ENCODE measurements at places on chromosomes 12 and 14.

DNA sequence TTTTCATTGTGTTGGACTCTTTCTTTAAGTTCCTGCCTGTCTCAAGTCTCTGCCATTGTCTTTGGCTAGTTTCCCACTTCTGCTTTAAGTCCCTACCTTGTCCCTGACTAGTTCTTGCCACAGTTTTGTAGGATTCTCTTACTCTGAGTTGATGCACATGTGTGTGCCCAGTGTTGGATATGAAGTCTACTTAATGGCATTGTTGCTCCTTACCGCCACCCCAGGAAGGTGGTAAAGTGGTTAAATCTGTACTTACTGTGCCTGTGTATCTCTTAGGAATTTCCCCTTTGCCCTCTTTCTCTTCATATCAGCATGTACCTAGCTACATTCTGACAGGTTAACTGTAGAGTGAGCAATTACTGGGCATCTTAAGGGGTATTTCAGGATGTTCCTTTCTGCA is 227.1 kb downstream of the NUBPL start:
- no peak for DNase-seq

- DNase-seq: no peak
Measured at GRCh38 chr14:102239231-102239630, 65.7 kb downstream of the MOK start.

DNA sequence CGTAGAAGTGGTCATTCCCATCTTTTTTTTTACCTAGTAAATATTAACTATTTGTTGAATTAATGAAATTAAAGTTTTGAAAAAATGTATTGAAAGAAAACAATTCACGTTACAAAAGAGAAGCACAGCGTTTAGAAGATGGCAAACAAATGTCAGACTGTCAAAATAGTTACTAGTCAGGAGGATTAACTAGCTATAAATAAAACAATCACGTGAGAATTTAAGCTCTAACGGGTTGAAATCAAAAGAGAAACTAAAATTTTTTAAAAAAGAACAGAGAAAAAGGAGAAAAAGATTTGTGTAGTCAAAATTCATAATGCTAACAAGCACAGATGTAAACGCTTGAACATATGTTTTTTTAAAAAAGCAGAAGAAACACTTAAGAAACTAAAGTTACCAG is 26.4 kb downstream of the DDHD1 start:
- DNase-seq: no peak

- DNase-seq: peak; percentile 74
Measured at GRCh38 chr12:121536899-121537813, 43.7 kb downstream of the KDM2B start.

DNA sequence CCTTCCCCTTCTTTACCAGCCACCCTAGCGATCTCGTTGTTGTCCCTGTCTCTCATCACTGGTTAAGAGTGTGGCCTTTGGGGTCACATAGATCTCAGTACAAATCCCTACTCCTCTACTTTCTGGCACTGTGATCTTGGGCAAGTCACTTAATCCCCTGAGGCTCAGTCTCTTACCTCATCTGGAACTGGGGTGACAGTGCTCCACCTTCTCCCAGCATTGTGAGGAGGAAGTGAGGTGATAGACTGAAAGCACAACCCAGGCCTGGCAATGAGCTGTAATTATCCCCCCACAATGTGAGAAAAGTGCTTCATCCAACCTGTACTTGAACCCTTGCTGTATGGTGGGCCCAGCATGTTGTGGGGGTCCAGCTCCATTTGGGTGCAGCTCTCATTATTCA is 48.0 kb downstream of the IRAK3 start:
- no peak for DNase-seq

GRCh38 chr12:15787778-15788177 is 1.4 kb downstream of the EPS8 start:
- DNase-seq: no peak

GRCh38 chr12:78383414-78383813 is 481.2 kb upstream of the SYT1 start:
- DNase-seq: no peak

- peak; percentile 51 for DNase-seq
Measured at GRCh38 chr12:43882578-43883178, 46.8 kb downstream of the TMEM117 start.

DNA sequence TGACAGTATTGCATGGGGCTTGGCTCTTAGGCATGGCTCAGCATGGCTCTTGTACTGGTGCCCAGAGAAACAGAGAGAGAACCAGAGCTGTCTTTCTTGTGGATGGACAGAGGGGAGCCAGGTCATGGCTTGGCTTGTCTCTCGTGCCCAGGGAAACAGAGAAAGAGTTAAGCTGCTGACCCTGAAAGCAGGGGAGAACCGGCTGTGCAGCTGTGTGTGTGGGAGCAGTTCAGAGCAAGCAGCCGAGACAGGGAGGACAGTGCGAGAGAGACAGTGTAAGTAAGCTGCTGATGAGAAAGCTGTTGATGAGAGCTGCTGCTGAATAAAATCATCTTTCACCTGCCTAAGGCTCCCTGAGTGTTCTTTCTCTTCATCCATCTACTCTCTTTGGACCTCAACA is 61.3 kb upstream of the DDHD1 start:
- no peak for DNase-seq

DNA sequence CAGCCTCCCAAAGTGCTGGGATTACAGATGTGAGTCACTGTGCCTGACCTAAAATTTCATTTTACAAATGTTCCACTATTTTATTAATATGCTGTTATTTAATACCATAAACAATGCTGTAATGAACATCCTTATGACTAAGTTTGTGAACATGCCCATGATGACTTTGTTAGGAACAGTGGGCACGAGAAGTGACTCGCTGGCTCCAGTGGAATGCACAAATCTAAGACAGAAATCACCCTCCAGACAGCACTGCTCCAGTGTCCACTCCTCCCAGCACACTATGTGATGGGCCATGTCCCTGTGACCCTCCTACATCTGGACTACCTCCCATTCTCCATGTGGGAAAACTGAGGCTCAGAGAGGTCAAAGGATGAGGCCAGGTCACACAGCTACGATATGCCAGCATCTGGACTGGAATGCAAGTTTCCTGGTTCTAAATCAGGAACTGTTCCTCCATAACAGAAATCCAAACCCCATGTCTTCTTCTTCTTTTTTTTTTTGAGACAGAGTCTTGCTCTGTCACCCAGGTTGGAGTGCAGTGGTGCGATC is 57.9 kb downstream of the GPR68 start:
- DNase-seq: peak; percentile 61

- DNase-seq: no peak
Measured at GRCh38 chr14:50845166-50845565, 14.2 kb upstream of the NIN start.

DNA sequence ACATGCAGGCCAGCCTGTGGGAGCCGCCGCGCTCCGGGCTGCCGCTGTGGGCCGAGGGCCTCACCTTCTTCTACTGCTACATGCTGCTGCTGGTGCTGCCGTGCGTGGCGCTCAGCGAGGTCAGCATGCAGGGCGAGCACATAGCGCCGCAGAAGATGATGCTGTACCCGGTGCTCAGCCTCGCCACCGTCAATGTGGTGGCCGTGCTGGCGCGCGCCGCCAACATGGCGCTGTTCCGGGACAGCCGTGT is 2.9 kb downstream of the TMEM121 start:
- DNase-seq: no peak

DNA sequence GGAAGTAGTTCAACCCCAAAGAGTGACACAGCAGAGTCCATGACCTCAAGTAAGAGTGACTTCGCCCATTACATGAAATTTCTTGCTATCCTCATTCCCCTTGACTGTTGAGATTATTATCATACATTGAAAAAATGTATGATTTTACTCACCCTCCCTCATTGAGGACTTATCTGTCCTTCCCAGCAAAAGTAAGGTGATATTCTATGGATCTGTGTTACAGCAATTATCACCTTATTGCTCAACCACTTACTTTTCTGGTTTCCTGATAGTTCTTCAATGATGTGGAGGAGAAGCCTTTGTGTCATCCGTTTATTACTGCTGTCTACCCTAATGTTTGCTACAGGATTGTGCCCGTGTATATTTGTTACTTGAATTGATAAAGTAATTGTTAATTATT is 306.2 kb downstream of the TRHDE start:
- no peak for DNase-seq

- peak; percentile 42 for DNase-seq
Measured at GRCh38 chr12:54329759-54330158, 4.8 kb downstream of the COPZ1 start.

DNA sequence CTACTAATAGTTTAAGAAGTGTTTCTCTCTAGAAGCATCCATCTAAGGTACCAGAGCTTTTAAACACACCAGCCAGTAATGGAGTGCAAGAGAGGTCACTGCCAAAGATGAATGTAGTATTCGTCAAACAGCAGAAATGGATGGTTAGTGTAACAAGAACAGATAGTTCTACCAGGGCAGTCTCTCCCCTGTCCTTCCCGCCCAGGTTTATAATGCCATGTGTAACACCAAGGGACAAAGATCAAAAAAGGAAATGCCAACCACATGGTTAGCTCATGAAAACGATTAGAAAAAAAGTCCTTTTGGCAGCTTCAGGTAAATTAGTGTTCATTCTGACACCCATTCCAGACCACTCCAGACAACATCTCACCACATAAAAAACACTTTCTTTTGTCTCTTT is 100.9 kb downstream of the RPS29 start:
- DNase-seq: no peak

- DNase-seq: peak; percentile 1
Measured at GRCh38 chr12:66775871-66776270, 97.0 kb upstream of the GRIP1 start.

- no peak for DNase-seq
Measured at GRCh38 chr12:1566449-1567135, 27.8 kb downstream of the FBXL14 start.

DNA sequence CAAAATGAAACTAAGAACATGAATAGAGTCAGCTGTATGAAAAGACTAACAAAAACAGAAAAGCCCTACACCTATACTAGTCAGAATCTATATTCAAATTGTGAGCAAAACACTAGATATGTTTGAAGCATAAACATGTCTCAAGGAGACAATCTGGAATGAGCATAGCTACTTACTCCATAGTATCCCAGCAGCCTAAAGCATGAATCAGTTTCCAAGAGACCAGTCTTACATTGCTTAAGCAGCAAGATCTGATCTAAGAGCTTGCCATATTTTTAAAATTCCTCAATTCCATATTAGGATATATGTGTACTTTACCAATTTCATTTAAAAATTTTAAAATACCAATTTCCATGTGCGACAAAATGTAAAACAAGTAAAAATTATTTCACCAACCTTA is 7.7 kb downstream of the CAPS2 start:
- DNase-seq: peak; percentile 44

- no peak for DNase-seq
Measured at GRCh38 chr12:25364529-25365339, 114.0 kb upstream of the KRAS start.

DNA sequence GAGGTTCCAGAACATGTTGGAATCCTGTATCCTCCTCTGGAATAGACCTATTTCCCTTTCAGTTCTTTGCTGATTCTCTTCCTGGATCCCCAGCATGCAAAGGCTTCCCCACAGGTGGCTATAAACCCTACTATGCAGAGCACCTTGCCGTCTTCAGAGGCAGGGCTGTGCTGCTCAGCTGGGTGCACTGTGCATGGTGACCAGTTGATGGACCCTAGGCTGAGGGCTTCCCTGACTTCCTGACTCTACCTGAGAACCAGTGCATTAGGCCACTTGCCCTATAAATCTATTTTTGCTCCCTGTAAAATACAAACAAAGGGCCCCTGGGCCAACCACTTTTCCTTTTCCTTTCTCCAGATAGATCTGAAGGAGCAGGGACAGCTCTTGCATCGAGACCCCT is 14.1 kb downstream of the ZNF219 start:
- no peak for DNase-seq

- DNase-seq: no peak
Measured at GRCh38 chr14:59337141-59337611, 128.0 kb downstream of the GPR135 start.

GRCh38 chr12:57632958-57633840 is at the start of gene B4GALNT1:
TSS of gene B4GALNT1 (minus strand) at chr12:57633201. CDS start at chr12:57632132, 1,069 bp downstream.
- DNase-seq: peak; percentile 71

DNA sequence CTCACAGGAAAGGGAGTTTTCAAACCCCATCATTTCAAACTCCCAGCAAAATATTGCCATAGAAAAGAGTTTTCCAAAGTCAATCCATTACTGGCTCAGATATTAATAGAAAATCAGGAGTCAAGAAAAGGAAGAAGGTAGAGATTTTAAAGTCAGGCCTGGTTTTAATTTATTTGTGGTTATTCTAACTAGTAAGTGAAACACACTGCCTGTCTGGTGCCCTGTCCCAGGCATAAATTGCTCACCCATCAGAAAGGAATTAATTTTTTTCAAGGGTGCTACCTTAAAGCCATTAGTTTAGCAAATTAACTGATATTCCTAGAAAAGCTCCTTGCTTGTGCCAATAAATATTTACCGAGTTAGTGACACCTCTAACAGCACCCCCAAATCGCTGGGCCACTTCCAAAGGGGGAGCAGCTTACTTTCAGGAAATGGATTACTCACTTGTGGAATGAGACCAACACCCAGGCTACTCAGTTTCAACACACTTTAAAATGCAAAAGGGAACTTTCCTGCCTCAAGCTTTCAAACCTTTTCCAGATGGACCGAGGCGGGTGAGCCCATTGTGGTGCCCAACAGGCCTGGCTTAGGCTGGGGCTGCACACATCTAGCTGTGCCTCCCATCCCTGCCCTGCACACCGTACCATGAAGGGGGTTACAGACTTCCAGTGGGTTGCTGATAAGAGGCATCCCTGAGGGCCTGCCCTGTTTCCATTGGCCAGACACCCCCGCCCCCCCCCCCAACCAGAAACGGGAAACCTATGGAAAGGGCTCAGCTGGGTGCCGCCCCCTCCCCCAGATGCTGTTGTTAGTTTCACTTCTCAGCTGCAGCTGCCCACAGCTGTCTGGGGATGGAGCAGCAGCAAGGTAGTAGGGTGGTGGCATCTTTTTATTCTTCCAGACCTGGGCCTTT is 117.2 kb downstream of the SAMD4A start:
- DNase-seq: peak; percentile 88

DNA sequence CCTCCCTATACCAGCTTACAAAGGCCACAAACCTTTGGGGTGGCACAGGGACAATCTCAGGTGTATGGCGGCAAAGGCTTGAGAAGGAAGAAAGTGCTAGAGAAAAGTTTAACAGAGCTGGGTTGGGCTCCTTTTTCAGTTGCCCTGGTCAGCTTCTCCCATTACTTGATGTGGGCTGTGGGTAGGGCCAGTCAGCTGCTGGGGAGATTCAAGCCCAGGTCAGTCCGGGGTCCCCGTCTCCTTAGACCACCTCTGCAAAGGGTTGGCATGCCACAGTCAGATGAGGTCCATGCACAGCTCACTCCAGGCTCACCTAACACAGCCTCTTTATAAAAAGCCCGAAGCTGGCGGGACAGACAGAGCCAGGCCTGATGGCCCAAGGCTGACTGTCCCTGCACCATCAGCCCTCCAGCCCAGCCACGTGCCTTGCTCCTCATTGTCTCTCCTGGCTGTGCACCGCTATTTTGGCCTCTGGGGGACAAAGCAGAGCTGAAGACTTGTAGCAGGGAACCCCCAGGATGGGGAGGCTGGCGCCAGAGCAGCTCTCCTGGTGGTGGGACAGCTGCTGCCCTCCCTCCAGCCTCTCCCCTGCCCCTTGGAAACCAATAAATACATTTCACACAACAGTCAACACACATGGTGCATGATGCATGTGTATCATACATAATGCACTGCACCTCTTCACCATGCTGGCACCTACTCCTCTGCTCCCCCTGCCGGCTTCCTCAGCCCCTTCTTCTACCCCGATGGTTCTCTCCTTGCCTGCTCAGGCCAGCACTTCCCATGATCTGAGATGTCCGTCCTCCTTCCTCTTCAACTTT is 61.7 kb upstream of the DDX11 start:
- no peak for DNase-seq

GRCh38 chr14:63766611-63767010 is 38.7 kb upstream of the SGPP1 start:
- no peak for DNase-seq

- no peak for DNase-seq
Measured at GRCh38 chr12:19689801-19690472, 250.6 kb downstream of the AEBP2 start.
